ENCODE measurements at places on chromosomes 16 and 17.

- DNase-seq = no peak
Measured at GRCh38 chr17:19421926-19422325, 10.9 kb downstream of the RNF112 start.

GRCh38 chr17:64147110-64148016 lies 17.4 kb upstream of the ERN1 start:
- no peak for DNase-seq

- DNase-seq = no peak
Measured at GRCh38 chr17:66784621-66785364, 50.1 kb upstream of the CACNG5 start.

DNA sequence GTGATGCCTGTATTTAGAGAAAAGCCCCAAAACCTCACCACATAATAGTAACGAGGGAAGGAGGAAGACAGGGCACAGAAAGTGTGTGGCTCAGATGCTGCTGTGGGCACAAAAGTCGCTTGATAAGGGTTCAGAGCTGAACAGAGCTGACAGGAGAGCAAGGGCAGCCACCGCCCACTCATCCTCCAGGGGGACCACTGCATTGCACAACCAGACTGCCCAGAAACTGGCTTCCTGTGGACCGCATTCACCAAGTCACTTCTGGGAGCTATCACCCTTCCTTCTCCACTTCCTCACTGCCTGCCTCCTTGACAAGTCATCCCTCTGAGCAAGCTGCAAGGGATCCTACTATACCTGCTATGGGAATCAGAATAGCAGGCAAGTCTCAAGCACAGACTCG lies 512.4 kb upstream of the CDH11 start:
- no peak for DNase-seq

- DNase-seq = no peak
Measured at GRCh38 chr17:76264425-76264754, 758 bp upstream of the UBALD2 start.

GRCh38 chr16:30567160-30567990 lies 4.1 kb downstream of the ZNF688 start:
- no peak for DNase-seq

DNA sequence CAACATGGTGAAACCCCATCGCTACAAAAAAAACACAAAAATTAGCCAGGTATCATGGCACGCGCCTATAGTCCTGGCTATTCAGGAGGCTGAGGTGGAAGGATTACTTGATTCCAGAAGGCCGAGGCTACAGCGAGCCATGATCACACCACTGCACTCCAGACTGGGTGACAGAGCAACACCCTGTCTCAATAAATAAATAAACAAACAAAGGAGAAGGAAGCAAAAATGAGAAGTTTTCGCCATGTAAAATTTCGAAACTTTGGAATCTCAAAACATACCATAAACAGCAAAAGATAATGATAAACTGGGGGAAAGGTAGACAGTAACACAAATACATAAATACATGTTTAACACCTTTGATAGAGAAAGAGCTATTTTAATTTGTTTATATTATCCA lies 130.9 kb downstream of the ZFHX3 start:
- no peak for DNase-seq

GRCh38 chr16:66562986-66563385 lies 3.3 kb upstream of the CMTM1 start:
- no peak for DNase-seq

- no peak for DNase-seq
Measured at GRCh38 chr17:57553991-57554825, 190.9 kb downstream of the CCDC182 start.

- DNase-seq = no peak
Measured at GRCh38 chr17:72714357-72714966, 378.0 kb downstream of the SLC39A11 start.

DNA sequence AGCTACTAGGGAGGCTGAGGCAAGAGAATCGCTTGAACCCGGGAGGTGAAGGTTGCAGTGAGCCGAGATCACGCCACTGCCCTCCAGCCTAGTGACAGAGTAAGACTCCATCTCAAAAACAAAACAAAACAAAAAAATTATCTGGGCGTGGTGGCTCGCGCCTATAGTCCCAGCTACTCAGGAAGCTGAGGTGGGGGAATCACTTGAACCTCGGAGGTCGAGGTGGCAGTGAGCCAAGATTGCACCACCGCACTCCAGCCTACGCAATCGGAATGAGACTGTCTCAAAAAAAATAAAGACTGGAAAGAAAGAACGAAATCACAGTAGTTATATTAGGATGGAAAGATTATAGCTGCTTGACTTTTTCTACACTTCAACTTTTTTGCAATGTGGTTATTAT lies 18.9 kb downstream of the COG1 start:
- no peak for DNase-seq

DNA sequence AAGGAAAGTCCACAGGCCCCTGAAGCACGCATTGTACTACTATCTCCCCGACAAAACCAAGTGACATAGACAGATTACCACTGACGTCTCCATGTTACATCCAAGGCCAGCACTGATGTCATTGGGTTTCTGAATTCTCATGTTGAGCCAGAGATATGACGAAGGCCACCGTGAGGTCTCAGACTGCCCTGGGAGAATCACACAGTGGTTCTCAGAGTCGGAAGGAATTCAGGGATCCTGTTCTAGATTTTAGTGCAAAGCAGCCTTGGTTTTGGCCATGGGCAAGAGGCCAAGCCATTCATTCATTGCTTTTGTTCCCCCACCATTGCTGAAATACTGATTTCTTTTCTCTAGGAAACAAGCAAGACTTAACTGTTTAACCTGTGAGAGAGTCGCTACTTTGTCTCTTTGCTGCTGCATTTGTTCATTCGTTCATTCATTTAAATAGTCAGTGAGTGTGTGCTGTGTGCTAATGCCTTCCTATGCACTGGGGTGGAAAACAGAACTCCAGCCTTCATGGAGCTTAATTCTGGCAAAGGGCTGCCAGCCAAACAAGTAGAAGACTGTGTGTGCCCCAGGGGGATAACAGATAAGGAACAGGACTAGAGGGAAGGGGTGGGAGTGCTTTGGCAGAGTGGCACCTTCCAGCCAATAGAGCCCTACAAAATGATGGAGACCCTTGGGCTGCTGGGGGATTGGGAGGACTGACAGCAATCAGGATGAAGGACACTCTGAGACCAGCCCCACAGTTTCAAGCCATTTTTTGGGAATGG lies 222.3 kb downstream of the MSI2 start:
- no peak for DNase-seq

All from SIG-M5 (cell line).